Activated T-cell treated with anti-CD3 and anti-CD28 coated beads for 1 hour (primary cell): ENCODE measurements at places on chromosomes 13 and 19.

DNA sequence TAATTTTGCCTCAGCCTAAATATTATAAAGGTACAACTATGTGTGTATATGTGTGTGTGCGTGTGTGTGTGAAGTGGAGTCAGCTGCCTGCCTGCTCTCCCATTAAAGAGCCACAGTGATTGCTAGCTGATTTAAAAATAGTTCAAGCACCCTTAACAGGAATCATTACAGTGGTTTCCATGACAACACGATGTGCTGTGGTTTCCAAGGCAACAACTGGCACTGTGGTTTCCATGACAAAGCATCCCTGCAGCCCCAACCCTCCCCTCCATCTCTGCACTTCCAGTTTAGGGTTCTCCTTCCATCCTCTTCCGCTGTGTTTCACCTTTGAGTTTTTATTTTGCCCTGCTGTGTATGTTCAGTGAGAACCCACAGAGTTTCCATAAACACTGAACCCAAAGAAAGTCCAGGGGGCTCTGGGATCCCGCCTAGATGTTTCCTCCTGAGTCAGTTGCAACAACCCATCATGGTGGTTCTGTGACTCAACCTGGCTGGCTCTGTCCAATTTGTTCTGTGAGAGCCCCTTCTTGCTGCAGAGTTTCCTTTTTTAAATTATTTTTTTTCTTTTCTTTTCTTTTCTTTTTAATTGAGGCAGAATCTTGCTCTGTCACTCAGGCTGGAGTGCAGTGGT lies 7.1 kb upstream of the PNMA8A start:
- no peak for DNase-seq

GRCh38 chr13:40194224-40194806 lies 472.1 kb downstream of the FOXO1 start:
- no peak for DNase-seq

GRCh38 chr19:46722004-46722380 lies 5.1 kb upstream of the PRKD2 start:
- no peak for DNase-seq

GRCh38 chr13:23851106-23851505 lies 38.1 kb downstream of the MIPEP start:
- no peak for DNase-seq

DNA sequence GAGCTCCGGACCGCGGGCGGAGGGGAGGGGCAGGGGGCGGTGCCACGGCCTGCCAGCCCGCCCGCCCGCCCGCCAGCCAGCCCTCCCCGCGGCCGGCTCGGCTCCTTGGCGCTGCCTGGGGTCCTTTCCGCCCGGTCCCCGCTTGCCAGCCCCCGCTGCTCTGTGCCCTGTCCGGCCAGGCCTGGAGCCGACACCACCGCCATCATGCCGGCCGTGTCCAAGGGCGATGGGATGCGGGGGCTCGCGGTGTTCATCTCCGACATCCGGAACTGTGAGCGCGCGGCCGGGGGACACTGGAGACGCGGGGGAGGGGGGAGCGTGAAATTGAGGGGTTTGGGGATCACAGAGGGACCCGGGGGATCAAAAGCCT lies at the start of gene AP2A1:
Gene AP2A1 (plus strand): TSS at position 72 of the 370 bp plus-strand sequence. CDS start 133 bp downstream, at position 205.
- DNase-seq, result no peak

GRCh38 chr19:48818234-48818820 lies 7.5 kb upstream of the BCAT2 start:
- DNase-seq, result no peak

DNA sequence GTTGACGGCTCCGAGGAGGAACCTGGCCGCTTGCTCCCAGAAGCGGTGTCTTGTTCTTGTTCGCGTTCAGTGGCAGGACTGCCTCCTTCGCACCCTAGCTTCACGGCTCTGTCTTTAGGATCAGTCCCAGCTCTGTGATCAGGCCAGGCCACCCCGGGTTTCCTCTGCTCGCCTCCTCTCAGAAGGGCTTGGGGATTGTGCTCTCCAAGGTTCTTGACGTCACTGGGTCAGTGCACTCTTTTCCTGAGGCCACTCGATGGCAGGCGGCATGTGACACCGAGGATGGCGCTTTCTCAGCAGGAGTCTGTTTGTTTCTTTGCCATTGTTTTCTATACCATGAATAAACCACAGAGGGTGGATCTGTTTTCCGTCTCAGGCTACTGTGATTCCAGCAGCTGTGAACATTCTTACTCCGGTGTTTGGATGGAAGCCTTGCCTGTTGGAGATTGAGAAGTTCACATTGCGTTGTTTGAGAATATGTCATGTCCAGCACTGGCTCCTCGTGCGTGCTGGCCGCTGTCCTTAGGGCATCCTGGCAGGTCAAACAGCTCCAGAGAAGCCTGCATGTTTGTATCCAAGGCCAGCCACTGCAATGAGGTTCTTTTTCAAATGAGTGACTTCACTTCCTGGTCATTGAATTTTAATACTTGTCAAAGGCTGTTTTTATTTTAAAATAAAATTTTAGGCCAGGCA lies 44.5 kb downstream of the SLC7A9 start:
- DNase-seq, result no peak

DNA sequence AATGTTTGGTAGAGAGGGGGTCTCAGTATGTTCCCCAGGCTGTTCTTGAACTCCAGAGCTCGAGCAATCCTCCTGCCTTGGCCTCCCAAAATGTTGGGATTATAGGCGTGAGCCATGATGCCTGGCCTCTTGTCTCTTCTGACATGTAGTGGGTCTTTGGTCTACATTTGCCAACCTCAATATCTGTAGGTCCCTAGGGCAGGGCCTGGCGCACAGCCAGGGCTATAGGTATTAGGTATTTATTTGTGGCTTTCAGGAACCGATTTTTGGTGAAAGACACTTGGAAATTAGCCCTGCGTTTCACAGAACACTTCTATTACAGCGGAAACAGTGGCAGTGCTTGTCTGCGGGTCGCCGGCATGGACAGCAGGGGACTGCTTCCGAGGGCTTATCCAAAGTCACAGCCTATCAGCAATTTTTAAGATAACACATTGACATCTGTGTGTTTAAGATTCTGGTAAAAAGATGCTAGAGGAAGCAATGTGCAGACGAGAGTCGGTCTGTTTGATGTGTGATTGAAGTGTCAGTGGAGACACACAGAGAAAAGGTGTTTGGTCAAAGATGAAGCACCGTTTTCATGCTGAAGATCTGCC lies 14.5 kb downstream of the ZNF536 start:
- DNase-seq, result no peak

DNA sequence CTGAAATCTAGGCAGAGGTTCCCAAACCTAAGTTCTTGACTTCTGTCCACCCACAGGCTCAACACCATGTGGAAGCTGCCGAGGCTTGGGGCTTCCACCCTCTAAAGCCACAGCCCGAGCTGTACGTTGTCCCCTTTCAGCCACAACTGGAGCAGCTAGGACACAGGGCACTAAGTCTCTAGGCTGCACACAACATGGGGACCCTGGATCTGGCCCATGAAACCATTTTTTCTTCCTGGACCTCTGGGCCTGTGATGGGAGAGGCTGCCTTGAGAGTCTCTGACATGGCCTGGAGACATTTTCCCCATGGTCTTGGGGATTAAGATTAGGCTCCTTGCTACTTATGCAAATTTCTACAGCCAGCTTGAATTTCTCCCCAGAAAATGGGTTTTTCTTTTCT lies 118.4 kb downstream of the GPC5 start:
- no peak for DNase-seq

DNA sequence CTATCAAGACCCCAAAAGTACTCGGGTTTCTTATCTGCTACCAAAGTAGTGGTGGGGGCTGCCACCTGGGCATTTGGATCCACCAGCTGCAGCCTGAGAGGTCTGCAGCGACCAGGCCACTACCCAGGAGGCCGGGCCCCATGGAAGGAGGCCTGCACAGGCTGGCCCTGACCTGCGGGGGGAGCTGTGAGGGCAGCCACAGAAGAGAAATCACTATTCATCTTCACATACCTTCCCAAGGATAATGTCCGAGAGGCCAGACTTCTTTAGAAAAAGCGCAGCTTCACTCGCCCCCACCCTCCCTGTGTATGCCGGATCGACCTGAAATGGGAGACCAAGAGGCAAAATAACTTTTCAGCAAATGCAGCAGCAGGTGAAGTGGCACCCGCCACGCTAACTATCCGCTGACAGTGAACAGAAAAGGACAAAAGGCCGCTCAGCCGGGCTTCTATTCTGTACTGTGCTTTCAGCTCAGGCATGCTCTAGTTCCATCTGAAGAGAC lies 30.1 kb downstream of the EPS15L1 start:
- no peak for DNase-seq

DNA sequence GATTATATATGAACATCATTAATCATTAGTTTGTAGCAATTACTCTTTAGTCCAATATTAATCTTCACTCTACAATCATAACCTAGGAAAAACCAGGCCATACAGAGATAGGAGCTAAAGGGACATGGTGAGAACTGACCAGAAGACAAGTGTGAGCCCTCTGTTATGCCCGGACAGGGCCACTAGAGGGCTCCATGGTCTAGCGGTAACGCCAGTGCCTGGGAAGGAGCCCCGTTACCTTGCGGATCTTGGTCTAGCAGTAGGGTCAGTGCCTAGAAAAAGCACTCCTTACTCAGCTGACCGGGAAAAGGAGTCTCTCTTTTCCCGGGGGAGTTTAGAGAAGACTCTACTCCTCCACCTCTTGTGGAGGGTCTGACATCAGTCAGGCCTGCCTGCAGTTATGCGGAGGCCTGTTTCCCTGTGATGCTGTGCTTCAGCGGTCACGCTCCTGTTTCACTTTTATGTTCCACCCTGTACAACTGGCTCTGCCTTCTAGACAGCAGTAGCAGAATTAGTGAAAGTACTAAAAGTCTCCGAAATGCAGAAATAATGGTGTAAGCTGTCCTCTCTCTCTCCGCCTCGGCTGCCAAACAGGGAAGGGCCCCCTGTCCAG lies 13.8 kb downstream of the OR7D4 start:
- peak; percentile 55 for DNase-seq

- no peak for DNase-seq
These were observed 5.8 kb downstream of the SMIM7 start for GRCh38 chr19:16654140-16654539.
